ENCODE measurements at places on chromosomes 2 and 18.

GRCh38 chr2:100482741-100483140 is 12.5 kb downstream of the NMS start:
- DNase-seq, result no peak
- H3K4me3 ChIP-seq, result no peak overlapping the region
- no peaks in the 10 kb centered on the region for H3K36me3 ChIP-seq
- no peak overlapping the region for H3K27ac ChIP-seq

DNA sequence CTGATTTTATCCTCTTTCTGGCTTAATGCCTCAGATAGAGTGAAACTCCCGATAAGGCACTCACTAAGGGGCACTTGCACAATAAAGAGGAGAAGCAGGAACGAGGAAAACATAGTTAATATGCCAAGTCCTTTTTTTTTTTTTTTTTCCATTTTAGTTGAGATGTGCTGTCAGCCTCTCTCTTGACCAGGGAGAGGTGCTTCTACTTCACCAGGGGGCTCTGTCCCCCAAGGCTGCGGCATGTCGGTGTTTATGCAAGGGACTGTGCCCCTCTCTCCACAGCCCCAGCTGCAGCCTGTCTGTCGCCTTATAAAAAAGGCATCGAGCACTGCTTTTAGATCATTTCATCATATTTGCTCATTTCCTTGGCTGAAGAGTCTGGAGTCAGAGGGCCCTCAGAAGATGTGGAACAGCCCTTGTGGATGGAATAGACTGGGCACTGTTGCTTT is 178.1 kb downstream of the SLC8A1 start:
- no peak for DNase-seq
- no peaks in the 10 kb centered on the region for H3K36me3 ChIP-seq
- H3K27me3 ChIP-seq, result no peaks in the 10 kb centered on the region
- H3K4me1 ChIP-seq, result no peaks in the 10 kb centered on the region
- H3K27ac ChIP-seq, result no peak overlapping the region

- H3K4me3 ChIP-seq, result no peak overlapping the region
- no peak for DNase-seq
- H3K27ac ChIP-seq, result no peak overlapping the region
- no peaks in the 10 kb centered on the region for H3K4me1 ChIP-seq
Observed at GRCh38 chr2:133879703-133880102, 311.4 kb upstream of the NCKAP5 start.

- no peak overlapping the region for H3K4me3 ChIP-seq
- H3K4me1 ChIP-seq, result no peaks in the 10 kb centered on the region
- H3K27me3 ChIP-seq, result no peaks in the 10 kb centered on the region
Observed at GRCh38 chr2:183390109-183390508, 265.9 kb downstream of the NUP35 start.

DNA sequence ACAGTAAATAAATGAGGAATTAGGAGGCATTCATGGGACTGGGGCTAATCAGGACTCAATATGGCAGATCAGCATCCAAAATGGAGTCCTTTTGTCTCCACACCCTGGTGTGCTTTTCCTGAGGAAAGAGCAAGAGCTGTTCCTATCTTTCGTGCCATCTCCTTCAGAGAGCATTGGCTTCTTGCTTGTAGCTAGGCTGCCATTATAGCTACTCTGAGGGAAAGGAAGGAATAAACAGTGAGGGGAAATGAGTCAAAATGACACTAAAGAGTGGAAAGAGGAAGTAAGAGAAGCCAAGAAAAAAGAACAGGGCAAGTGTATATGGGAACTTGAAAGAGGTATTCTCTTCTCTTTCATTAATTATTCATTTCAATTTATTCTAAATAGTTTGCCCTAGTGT is 8.4 kb upstream of the NMI start:
- no peaks in the 10 kb centered on the region for H3K4me1 ChIP-seq
- H3K27me3 ChIP-seq, result no peaks in the 10 kb centered on the region
- no peak for DNase-seq
- no peak overlapping the region for H3K4me3 ChIP-seq
- no peak overlapping the region for H3K27ac ChIP-seq
- no peaks in the 10 kb centered on the region for H3K36me3 ChIP-seq

DNA sequence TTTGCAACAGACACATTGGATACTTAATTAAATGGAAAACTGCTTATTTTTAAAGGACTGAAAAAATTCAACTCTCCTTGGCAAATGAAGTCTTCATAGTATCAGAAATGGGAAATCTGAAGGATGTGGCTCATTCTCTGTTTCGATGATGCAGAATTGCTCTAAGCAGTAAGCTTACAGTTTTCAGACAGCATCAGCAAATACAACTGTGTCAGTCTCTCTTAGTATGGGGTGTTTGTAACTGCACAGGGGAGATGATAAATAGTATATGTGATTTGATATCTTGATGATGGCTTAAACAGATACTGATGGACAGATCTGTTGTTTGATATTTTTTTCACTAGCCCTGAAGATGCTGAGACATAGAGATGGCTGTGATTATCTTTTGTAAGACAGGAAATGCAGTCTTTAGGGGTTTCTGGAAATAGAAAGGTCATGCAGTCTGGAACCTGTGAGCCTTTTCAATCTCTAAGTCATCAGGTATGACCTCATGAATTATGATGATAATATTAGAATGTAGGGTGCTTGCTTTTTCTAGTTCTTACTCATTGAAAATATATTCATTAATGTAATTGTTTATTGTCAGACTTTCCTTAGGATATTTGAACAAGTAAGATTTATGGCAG is 84.2 kb downstream of the SLC4A10 start:
- no peak overlapping the region for H3K27ac ChIP-seq
- H3K36me3 ChIP-seq, result no peaks in the 10 kb centered on the region
- H3K4me3 ChIP-seq, result no peak overlapping the region
- no peaks in the 10 kb centered on the region for H3K4me1 ChIP-seq
- H3K27me3 ChIP-seq, result no peaks in the 10 kb centered on the region
- DNase-seq, result no peak

- no peak for DNase-seq
- H3K4me3 ChIP-seq, result no peak overlapping the region
- H3K27me3 ChIP-seq, result no peaks in the 10 kb centered on the region
- peaks cover 5% of the 10 kb centered on the region for H3K36me3 ChIP-seq
- no peak overlapping the region for H3K27ac ChIP-seq
Observed at GRCh38 chr18:79367989-79368388, 27.7 kb upstream of the NFATC1 start.
